ENCODE measurements at places on chromosomes 1 and 21.

- no peak for DNase-seq
Observed at GRCh38 chr21:15682977-15683376, 46.8 kb upstream of the USP25 start.

GRCh38 chr1:50155541-50155940 lies 46.8 kb downstream of the ELAVL4 start:
- DNase-seq, result no peak

GRCh38 chr1:198143797-198144196 lies 13.0 kb upstream of the NEK7 start:
- no peak for DNase-seq

DNA sequence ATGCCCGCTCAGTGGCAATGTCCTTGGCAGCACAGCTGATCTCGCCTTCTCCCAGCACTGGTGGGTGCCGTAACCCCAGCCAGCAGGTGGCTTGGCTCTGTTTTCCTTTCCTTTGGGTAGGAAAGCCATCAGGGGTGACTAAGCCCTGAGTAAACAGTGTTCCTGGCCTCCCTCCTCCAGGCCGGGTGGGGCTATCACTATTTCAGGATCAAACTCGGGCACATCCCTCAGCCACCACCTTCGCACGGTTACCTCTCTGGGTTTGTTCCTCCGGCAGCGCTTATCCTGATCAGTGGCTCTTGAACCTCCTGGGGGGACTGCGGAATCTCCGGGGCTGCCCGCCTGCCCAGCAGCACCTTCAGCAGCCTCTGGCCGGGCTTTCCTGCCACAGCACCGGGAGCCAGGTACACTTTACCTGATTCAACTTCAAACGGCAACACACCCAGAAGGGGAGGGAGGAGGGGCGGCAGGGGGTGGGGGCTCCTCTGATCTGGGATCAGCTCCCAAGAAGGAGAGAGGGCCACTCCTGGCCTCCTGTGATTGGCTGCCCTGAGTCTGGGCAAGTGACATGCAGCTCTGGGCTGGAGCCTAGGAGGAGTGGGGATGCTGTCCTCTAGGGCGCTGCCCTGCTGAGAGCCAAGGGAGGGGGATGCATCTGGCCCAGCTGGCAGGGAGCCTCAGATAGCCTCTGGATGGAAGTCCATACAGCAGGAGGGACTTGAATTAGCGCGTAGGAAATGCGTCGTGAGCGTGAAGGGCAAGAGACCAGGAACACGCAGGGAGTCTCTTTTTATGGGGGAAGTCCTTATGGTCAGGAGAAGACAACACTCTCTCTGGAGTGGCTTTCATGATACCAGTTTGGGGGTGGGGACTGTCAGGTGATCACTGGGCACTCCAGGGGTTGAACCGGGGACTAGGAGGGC lies at the start of gene ASCL5:
Gene ASCL5 (minus strand): TSS at position 353 of the 923 bp plus-strand sequence. CDS start 11,812 bp downstream, outside the sequence.
- DNase-seq, result no peak

- no peak for DNase-seq
Observed at GRCh38 chr1:63892632-63893395, 119.0 kb downstream of the ROR1 start.

GRCh38 chr1:239706245-239706892 lies 320.0 kb downstream of the CHRM3 start:
- no peak for DNase-seq

DNA sequence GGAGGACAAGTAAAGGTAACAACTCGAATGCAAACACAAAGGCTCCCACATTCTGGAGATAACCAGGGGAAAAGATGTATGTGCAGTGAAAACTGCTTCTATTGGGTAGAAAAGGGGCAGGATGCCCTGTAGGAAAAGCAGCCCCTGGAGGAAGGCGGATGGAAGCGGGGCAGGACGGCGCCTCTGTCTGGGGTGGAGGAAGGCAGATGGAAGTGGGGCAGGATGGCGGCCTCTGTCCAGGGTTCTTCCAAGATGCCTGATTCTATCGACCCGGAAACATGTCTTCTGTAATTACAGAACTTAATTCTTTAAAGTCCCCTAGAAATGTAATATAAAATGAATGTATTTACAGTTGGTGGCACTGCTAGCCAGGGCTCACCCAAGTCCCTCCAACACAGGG lies 24.0 kb upstream of the LRRC47 start:
- DNase-seq, result no peak

DNA sequence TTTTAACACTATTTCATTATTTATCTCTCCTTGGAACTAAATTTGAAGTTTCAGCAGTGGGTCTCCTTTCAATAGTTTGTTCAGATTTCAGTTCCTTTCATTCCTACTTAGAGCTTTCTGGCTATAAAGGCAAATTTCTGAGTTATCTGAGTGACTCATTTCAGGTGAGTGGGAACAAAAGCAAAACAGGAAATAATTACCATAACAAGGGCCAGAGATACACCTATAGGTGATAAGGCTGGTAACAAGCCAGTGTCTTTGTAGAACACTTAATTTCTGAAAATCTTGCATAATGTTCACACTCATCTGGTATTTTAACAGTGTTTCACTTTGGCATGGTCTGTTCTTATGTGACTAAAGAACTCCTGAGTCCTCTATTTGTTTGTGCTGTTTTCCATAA lies 64.5 kb upstream of the PRRC2C start:
- no peak for DNase-seq

DNA sequence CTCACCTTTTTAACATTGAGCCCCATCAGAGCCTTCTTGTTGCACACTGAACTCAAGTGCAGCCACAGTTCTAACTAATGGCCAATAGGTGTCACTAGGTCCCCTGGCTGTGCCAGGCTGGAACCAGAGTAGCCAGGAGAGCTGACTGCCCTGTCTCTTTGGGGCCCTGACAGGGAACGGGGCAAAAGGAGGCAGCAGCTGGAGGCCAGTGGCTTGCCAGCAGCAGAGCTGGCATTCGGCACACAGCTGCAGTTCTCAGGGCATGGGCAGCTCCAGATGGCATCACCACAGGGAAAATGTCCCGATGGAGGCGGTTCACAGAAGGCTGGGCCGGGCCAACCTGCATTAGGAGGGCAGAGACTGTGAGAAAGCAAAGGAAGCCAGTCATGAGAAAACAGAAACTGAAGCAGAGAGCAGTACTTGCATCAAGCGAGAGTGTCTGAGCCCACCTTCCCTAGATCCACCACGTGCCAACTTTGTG lies 188.6 kb downstream of the FCRL5 start:
- no peak for DNase-seq

- no peak for DNase-seq
Observed at GRCh38 chr1:239816081-239816782, 275.5 kb upstream of the FMN2 start.

DNA sequence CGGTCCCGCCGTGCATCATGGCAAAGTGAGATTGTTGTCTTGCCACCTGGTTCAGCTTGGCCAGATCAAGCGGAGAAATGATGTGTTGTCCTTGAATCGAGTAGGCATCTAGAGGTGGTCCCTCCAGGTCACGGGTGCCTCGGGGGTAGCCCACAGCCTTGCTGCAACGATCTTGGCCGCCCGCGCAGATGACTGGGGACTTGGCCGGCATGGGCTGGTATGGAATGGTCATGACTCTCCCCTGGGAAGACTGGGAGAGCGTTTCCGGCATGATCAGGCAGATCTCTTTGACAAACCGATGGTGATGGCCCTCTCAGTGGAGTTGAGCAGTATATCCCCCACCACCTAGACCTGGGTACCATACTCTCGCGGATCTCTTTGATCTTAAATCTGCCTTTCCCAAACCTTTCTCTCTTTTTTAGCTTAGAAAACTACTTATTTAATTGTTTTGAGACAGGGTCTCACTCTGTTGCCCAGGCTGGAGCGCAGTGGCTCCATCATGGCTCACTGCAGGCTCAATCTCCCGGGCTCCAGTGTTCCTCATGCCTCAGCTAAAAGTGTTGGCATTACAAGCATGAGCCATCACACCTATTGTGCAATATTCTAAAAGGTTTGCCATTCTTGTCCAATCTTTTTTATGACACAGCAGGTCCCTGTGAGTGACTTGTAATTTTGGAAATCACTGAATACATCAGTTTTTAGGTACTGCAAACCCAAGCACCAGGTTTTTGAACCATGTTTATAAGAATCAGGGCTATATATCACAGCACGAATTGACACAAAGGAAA lies 9.4 kb upstream of the ELAPOR1 start:
- no peak for DNase-seq

- DNase-seq, result no peak
Observed at GRCh38 chr1:46467183-46467504, 22.5 kb upstream of the DMBX1 start.

DNA sequence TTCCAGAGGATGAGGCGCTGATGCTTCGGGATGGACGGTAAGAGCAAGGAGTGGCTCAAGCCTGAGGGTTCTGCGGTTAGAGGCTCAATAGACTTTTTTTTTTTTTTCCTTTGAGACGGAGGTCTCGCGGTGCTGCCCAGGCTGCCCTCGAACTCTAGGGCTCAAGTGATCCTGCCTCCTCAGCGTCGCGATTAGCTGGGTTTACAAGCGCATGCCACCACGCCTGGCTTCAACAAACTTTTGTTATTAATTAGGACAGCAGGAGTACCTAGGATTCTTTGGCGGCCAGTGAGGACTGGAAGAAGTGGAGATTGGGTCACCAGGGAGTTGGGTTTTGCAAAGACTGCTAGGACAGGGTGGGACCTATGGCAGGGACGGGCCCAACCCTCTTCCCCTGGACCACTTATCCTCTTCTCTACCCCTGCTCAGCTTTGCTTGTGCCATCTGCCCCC lies 587 bp downstream of the SCNM1 start:
- DNase-seq, result no peak
